Stimulated activated CD4-positive, alpha-beta T cell treated with anti-CD3 and anti-CD28 coated beads, Interleukin-12 subunit alpha, Interleukin-12 subunit beta, amount 100 ng/mL, for 48 hours (primary cell): ENCODE measurements at places on chromosomes 3 and 15.

DNA sequence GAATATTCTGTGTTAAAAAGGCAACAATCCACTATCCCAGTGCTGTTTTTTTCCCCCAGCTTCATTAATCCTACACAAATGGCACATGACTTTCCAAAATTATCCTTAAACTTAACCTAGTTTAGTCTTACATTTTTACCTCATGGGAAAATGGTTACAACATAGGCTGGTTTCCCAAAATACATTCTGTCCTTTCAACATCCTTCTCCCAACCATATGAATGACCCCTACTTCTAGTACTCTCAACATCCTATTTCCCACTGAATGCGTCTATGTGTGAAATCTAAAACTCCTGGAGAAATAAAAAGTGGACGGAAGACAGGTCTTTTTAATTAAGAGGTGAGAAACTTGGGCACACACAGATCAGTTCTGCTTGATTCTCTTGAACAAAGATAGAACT, 33.3 kb downstream of the ATOSA start:
- DNase-seq: no peak

GRCh38 chr3:107430996-107431245, 53.7 kb downstream of the CCDC54 start:
- DNase-seq: peak; percentile 8

GRCh38 chr15:88890495-88890894, 4.8 kb downstream of the HAPLN3 start:
- DNase-seq: no peak

GRCh38 chr15:57463360-57463759, 87.1 kb downstream of the CGNL1 start:
- no peak for DNase-seq

DNA sequence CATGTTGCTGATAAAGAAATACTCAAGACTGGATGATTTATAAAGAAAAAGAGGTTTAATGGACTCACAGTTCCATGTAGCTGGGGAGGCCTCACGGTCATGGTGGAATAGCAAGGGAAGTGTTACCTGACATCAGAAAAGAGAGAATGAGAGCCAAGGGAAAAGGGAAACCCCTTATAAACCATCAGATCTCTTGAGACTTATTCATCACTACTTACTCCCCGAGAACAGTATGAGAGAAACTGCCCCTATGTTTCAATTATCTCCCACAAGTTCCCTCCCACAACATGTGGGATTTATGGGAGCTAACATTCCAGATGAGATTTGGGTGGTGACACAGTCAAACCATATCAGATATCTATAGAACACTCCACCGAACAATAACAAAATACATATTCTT, 904.6 kb downstream of the PDCD6IP start:
- no peak for DNase-seq

DNA sequence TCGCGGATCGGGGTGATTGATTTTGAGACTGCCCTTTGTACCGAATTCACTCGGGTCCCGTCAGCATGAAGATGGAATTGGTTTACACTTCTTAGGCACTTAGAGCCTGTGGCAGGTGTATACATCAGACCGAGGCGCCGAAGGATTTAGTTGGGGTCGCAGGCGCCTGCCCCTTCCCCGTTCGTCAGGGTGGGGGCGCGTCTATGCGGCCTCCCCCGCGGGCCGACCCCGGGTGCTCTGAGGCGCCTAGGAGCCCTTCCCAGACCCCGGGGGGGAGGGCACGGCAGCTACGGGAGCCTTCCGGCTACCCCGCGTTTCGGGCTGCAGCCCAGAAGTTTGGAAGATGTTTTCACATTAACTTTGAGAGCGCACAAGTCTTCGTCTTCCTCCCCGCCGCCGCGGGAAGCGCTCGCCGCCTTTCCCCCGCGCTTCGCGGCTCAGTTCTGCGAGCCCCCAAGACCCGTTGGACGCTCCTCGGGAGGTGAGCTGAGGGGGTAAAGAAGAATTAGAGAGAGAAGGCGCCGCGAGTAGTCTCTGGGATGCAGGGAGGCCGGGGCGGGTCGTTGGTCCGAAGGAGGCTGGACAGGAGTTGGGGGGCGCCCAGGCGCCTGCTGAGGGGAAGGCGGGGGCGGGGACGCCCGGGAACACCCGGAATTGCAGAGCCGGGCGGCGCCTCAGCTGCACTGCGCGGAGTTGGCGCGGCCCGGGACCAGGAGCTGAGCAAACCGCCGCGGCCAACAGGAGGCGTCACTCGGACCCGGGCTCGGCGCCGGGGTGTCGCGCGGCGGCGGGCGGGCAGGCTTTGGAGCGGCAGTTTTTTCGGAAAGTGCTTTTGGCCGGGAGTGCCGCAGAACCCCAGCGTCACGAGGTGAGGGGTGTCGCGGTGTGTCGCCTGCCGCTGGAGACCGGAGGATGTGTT, 780 bp downstream of the TIPARP start:
- DNase-seq: peak; percentile 30

GRCh38 chr3:113501597-113501996, 13.4 kb downstream of the SPICE1 start:
- no peak for DNase-seq

- DNase-seq: no peak
Observed at GRCh38 chr3:71061581-71061980, 521.9 kb downstream of the FOXP1 start.

DNA sequence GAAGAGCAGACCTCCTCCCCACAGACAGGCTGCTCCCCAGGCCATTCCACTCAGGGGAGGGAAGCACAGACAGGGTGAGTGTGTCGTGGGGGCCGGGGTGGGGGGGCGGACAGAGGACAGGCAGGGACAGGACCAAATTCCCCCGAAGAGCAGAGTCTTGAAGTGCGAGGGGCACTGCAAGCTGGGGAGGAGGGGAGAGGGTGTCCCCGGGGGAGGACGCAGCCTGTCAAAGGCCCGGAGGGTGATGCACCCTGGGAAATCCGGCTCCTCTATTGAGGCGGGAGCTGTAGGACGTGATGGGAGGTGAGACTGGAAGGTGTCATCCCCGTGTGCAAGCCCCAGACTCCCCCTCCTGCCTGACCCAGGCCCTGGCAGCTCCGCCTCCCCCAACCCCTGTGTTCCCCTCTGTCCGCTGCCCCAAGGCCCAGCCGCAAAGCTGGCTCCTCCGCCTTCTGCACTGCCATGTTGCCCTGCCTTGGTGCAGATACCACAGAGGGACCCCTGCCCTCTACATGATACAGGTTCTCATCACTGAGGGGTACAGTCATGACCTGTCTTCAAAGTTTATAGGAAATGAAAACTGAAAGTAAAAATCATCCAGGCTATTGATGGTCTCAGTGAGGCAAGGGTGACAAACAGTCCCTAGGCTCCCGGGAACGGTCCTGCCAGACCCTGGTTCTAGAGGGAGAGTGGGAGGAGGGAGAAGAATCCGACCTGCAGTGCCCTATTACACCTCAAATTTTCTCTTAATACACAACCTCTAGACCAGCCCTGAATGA, 76.3 kb upstream of the IQSEC1 start:
- no peak for DNase-seq

- no peak for DNase-seq
Observed at GRCh38 chr3:3633761-3634160, 165.5 kb upstream of the LRRN1 start.

DNA sequence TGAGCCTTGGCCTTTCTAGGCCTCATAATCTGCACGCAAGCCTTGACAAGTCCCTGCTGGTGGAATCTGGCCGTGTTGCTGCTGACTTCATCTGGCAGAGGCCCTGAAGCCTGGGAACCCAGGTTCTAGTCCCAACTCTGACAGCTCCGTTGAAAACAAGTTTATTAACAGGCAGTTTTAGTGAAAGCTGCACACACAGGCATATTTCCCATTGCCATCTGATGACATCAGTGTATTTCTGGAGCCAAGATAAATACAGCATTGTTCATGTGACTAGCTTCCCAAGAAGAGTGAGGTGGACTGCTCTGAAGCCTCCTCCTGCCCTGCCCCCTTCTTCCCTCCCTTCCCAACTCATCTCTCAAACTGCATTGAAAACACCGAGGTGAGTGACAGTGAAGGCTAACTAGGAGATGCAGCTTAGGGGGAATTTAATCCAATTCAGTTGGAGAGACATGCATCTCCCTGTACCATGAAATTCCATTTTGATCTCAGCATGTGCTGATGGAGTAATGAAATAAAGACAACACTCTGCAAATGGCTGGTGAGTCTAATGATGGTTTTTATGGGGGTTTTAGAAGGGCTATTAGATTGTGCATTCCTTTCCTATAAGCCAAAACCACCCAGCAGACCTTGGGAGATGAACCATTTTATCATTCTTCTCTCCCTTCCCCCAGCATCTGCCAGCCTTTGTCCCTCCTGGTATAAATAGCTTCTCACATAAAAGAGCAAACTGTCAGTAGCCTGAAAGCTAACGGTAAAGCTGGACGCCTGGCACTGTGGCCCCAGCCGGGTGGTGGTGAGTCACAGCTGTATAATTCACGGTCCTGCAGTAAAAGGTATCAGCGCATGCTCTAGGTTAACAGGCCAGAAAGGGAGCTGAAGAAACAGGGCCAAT, 38.0 kb downstream of the PRICKLE2 start:
- no peak for DNase-seq

GRCh38 chr15:57599296-57599810, 7.6 kb downstream of the MYZAP start:
- no peak for DNase-seq

DNA sequence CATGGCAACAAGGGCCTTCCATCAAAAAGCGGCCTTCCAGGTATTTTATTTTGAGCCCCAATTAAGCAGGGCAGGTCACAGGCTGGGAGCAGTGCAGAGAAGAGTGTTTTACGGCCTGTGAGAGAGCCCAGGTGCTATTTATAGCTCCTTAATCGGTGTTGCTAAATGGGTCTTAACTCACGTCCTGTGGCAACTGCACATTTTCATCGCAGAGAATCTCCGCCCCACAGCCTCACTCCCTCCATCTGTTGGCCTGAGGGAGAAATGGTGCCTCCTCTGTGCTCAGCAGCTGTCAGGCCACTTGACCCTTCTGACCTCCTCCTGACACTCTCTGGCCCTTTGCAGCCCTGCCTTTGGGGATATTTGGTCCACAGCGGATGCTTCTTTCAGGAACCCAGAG, 58.6 kb downstream of the SPSB4 start:
- no peak for DNase-seq

DNA sequence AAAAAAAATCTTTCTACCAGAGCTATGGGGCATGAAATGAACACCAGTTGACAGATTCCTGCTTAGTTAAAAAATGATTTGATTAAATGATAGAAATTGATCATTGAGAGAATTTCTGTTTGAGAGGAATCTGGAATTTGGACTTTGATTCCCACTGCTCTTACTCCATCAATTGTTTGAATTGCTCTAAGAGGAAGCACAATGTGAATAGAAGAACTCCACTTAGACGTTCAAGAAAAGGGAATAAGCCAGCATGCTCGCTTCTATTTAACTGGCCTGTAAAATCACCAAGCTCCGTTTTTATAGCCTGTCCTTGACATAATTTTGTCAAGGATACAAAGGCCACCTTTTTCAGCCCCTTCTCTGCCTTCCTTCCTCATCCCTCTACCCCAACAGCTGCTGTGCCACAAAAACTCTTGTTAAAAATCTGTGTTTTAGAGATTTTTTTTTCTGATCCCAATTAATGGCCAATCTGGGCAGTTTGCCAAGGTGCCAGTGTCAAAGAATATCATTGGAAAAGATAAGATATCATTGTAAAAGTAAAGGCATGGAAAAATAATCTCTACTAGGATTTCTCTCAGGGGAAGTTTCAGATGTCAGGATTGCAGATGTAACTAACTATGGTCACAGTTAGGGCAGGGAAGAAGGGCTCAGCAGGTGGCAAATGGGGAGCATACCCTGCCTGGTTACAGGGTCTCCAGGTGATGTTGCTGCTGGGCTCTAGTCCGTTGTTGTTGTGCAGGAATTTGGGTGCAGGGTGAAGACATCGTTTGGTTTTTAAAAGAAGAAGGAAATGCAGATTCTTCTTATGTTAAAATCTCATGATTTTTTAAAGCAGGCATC, 301.8 kb upstream of the PDZRN3 start:
- no peak for DNase-seq

DNA sequence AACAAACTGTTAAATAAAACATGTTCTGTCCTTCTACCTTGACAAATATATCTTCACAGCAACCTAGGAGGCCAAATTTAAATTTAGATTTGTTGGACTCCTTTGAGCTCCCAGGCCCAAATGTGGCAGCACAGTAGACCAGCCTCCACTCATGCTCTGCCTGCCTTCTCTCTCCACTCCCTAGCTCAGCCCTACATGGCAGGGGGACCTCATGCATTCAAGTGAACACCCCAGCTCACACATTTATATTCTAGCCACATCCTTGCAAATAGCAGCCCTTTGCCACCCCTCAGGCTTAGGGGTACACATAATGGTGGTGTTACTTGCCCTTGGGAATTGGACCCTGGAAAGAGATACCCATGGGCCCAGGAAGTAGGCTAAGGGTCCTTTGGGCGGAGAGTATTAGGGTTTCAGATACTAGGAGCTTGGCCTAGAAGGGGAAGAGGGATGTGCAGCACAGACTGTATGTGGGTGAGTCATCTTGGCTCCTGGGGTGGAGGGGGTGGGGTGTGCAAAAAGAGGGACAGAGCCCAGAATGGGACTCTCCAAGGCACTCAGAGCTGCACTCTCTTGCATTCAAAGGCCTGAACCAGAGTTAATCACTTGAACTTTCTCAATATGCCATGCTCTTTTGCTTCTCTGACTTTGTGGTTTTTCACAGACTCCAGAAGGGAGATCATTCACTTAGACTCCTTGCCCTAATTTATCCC, 268.4 kb upstream of the ROPN1 start:
- DNase-seq: no peak

GRCh38 chr15:96888764-96889163, 558.3 kb downstream of the NR2F2 start:
- no peak for DNase-seq

DNA sequence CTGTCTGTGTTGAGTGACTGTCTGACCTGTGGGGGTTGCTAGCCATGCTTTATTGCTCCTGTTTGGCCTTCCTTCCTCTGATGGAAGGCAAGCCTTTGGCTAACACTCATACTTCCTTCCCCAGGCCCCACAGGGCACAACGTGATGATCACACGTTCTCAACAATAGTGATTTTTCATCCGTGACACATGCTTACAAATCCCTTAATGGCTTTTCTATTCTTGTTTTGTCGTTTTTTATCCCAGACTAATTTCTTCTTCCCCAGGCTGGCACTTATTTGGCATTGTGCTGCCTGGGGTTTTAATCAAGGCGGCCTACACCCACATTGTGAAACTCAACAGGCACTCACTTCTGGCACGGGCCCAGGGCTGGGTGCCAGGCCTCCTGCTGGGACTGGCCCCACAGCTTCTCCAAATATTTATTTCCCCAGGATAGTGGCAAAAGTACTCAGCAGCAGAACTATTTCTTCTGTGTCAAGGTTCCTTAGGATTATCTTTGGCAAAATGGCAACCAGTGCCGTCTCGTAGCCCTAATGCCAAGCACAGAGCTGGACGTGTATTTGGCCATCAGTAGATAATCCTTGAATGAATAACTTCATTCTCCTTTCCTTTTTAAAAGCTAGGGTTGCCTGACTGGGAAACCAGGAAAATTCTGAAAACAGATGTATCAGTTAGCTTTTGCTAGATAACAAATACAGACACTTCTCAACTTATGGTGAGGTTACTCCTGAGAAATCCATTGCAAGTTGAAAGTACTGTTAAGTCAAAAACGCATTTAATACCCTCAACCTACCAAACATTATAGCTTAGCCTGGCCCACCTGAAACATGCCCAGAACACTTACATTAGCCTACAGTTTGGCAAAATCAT, 30.6 kb downstream of the CMTM7 start:
- no peak for DNase-seq
